Left renal cortex interstitium (tissue), 4 donors: ENCODE measurements at places on chromosomes 4 and X. TPM values are rescaled to one million over a fixed set of nuclear protein-coding genes. Genes with fewer than 3 reads are reported as not detected.
A peak's percentile ranks its signal among the peaks of the same experiment; 100 is the strongest.

DNA sequence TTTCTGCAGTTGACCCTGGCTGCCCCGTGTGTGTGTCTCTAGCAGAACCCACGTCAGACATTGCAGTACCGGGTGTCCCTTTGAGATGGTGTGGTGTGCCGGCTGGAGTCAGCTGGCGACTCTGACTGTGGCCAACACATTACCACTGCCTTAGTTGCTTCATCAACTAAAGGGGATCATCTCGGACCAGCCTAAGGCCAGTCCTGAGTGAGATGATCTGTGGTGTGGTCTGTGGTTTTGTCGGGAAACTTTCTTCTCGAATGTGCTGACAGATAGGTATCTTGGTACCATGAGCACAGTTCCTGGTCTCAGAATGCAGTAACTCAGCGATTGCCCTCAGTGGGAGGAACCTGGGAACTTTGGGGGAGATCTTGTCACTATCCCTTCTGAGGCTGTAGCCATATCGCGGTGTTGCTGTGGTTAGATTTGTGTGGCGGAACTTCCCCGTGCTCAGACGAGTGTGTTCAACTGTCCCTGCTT, 15.8 kb downstream of the TBC1D14 start:
- no peak for DNase-seq

DNA sequence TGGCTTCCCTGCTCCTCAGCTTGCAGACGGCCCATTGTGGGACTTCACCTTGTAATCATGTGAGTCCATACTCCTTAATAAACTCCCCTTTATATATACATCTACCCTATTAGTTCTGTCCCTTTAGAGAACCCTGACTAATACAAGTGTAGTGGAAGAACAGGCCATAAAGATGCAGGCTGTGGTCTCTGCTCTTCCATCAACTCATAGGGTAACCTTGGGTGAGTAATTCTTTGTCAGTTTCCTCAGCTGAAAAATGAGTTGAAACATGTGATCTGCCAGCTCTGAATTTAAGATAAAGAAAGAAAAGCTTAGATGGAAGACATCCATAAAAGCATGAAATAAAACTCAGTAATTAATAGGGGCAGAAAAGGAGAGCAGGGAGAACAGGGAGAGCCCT, 103.6 kb downstream of the ENOX2 start:
- DNase-seq = no peak

GRCh38 chr4:56976837-56977320, 527 bp downstream of the NOA1 start:
- DNase-seq = no peak

GRCh38 chr4:6180841-6181631, 19.3 kb downstream of the JAKMIP1 start:
- no peak for DNase-seq

DNA sequence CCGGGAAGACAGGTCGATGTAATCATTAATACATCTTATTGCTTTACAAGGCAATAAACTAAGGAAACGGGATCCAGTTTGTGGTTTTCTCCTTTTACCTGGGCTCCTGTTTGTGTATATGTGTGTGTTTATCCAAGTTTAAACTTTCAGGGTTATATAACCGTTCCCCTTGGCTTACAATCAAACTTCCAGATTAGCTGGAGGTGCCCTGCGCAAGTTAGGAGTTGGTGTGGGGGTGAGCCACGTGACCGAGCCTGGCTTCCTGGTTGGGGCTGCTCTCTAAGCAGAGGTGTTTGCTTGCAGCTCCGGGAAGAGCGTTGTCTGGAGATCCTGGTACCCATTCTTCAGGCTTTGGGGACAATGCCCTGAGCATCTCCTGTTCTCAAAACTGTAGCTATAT, 129.2 kb downstream of the FHDC1 start:
- no peak for DNase-seq

DNA sequence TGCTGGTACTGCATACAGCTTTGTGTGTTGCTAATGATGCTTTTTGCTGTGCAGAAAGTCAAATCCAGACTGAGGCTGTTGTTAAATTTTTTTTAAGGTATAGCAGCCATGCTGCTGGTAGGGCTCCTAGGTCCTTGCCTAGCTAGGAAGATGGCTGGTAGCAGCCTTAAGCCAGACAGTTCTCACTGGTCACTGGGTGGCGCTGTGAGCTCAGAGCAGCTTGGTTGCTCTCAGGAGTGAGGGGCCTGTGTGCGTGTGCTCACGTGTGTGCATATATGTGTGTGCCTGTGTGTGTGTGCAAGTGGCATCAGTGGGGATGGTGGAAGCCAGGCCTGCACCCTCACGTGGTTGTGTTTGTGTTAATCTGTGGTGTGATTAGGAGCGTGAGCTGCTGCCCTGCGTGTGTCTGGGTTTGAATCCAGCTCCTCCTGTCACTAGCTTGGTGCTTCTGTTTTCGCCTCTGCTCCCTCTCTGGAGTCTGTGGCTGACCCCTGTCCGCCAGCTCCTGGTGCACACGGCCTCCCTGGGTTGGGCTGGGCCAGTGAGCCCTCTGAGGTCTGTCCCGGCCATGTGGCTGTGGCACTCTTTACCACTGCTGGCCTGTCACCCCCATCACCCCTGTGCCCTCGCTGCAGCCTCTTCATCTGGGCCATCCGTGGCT, 46.1 kb downstream of the SORCS2 start:
- no peak for DNase-seq

GRCh38 chr4:5589495-5589894, 118.9 kb downstream of the EVC2 start:
- DNase-seq = no peak

- DNase-seq = no peak
These were observed 117.8 kb downstream of the RASGEF1B start for GRCh38 chr4:81353861-81354260.

- no peak for DNase-seq
These were observed 5.4 kb upstream of the DUSP9 start for GRCh38 chrX:153641627-153642026.

DNA sequence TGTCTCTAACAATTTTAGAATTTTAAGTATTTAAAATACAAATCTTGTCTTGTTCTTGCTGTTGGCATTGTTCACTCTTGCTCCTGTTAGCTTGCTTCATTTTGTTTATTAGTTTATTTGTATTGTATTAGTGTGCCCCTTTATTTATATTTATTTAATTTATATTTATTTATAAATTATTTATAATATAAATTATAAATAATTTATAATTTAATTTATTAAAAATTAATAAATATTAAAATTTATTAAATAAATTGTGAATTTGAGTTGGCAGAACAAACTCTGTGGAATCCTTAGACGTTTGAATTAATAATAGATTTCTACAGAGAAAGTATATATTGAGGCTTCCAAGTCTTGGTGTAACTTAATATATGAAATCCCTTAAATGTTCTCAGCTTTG, 331.4 kb downstream of the SPOCK3 start:
- DNase-seq = no peak

GRCh38 chr4:105624530-105624929, 72.1 kb downstream of the ARHGEF38 start:
- no peak for DNase-seq

DNA sequence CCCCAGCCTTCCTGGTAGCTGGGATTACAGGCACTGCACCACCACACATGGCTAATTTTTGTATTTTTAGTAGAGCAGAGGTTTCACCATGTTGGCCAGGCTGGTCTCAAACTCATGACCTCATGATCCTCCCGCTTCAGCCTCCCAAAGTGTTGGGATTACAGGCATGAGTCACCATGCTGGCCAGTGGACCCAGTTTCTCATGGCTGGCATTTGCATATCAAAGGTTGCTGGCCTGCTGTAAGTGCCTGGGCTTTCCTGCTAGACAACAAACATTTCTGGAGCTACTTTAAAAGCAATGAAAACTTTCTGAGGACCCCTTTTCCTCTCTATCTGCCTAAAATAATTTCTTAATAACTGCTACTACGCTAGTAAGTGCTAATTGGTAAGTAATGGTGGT, 228.2 kb downstream of the PCDH10 start:
- no peak for DNase-seq

GRCh38 chr4:159871141-159871540, 768.3 kb downstream of the RAPGEF2 start:
- no peak for DNase-seq

DNA sequence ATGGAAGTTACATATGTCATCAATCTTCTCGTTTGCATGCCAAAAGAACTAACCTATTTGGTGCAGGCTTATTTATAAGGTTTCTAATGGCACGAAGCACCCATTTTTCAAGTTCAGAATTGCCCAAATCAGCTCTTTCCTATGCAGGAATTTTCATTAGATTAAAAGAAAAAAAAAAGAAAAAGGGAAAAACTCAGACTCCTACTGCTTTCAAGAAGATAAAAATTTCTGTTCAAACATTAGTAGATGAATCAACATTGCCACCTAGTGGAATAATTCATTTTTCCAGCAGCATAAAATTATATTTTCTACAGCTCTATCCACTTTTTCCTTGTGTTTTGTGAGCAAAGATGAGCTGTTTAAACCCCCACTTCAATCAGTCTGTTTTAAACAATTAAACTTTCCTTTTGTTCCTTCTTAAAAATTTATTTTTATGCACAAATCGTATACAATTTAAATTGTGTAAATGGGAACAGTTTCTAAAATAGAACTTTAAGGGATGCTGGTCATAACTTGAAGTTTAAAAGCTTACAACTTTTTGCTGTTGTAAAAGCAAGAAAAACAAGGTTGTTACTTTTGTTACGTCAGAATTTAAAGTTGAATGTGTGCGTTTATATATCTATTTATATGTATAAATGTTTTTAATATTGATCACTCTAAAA, 309.9 kb downstream of the ARAP2 start:
- peak; percentile 23 for DNase-seq

DNA sequence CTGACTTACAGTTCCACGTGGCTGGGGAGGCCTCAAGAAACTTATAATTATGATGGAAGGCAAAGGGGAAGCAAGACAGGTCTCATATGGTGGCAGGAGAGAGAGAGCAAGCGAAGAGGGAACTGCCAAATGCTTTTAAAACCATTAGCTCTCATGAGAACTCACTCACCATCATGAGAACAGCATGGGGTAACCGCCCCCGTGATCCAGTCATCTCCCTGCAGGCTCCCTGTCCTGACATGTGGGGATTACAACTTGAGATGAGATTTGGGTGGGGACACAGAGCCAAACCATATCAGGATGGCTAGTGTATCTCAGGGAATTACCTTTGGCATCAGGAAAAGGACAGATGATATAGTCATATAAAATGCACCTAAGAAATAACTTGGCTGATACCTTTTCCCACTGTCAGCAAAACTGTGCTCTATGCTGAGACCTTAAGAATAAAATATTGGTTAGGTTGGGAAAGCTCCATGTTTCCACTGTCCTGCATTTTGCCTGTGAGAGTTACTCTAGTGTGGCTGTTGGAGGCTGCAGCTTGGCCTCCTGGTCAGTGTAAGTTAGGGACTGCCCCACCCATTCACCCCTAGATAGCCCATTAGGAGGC, 110.3 kb downstream of the UCHL1 start:
- no peak for DNase-seq

DNA sequence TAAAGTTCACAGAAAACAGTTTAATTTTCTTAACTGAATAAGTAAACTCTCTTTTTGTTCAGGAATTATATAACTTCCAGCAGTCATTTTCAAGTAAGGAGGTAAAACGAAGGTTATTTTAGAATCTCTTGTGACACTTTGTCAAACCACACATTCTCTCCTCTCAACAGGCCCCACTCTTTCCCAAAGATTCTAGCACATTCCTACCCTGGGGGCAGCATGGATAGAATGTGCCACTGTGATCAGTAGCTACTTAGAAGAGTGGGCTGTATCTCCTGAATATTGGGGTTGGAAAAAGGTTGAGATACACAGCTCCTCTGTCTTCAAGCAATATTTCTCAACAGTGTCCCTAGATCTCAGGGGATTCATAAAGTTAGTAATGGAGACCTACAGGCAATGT, 157.6 kb downstream of the EMCN start:
- no peak for DNase-seq

DNA sequence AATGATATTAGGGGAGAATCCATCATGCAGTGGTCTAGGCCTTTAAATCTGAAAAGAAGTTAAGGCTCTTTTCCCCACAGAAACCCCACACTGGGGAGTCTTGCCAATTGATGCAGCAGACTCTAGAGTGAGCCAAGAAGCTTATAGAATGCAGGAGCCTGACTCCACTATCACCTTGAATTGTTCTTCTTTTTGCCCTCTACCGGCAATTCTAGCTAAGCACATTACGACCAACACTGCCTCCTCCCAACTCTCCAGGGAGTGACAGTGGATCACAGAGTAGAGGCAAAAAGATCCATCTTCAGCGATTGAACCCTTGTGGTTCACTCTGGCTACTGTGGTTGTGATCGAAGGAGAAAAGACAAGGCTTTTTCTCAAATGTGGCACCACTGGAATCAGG, 331.5 kb downstream of the NKX6-1 start:
- no peak for DNase-seq

DNA sequence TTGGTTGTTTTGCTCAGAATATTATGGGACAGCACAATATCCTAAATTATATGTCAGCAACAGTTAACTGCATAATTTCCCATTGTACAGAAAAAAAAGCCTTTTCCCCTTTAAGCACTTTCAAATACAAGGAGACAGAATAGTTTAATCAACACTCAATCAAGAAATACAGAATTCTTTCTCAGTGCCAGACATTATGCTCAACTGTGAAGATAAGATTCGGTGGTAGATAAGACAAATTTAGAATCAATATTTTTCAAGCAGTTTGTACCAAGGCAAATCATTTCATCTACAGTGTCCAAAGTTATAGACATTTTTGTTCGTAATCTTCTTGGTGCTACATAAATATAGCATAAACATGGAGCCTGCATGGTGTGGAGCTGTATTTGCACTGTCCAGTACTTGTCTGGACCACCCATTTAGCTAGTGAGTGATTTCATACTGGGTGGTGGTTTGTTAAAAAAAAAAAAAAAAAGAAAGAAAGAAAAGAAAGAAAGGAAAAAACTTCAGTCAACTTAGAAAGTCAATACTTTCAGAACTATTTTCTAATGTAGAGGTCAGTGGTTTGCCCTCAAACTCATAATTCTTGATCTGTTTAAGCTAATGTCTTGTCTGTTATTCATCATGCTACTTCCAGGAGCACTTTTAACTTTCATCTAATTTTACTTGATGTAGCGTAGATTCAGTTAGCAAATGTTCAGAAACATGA, 522.9 kb downstream of the FAT4 start:
- no peak for DNase-seq

DNA sequence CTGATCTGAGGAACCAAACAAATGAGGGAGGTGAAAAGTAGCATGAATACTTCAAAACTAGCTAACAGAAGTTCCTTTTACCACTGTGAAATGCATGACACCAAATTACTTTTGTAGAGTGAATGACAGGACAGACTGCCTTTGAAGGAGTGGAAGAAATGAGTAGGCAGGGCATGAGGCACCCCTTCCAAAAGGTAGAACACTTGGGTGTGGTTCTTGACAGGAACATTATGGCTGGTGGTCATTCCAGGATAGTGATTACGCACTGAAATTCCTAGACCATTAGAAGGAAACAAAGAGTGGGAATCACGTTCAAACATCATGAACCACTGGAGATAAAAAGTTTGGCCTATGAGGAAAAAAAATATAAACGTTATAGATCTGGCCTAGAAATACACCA, 4.9 kb downstream of the HUWE1 start:
- DNase-seq = no peak

GRCh38 chrX:116232833-116233232, 62.3 kb downstream of the AGTR2 start:
- DNase-seq = no peak

PPEF2 gene
- polyA plus RNA-seq = 0.25 TPM

BDH2 gene
- polyA plus RNA-seq = 197 TPM

REELD1 gene
- 0.34 TPM for polyA plus RNA-seq

SPANXB1 gene
- polyA plus RNA-seq = not detected

LDB2 gene
- polyA plus RNA-seq = 87.7 TPM

BST1 gene
- polyA plus RNA-seq = 16.1 TPM

DCAF4L1 gene
- polyA plus RNA-seq = 0.17 TPM

MAGEA1 gene
- polyA plus RNA-seq = not detected

AKAP14 gene
- 0.34 TPM for polyA plus RNA-seq
